ENCODE measurements at places on chromosomes 2 and 18.

DNA sequence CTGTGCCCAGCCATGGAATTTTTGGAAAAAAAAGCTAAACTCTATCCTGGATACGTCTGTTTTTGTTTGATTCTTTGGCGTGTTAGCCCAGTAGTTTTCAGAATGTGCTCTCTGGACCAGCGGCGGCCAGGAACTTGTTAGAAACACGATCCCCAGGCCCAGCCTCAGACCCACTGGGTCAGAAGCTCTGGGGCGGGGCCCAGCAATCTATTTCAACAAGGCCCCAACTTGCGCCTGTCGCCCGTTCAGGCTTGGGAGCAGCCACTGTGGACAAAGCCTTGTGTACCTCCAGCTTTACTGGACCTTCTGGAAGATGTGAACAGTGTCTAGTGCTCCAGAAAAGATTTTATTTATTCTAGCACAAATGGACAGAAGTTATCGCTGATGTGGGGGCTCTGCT is 14.3 kb downstream of the CABLES1 start:
- DNase-seq = no peak

DNA sequence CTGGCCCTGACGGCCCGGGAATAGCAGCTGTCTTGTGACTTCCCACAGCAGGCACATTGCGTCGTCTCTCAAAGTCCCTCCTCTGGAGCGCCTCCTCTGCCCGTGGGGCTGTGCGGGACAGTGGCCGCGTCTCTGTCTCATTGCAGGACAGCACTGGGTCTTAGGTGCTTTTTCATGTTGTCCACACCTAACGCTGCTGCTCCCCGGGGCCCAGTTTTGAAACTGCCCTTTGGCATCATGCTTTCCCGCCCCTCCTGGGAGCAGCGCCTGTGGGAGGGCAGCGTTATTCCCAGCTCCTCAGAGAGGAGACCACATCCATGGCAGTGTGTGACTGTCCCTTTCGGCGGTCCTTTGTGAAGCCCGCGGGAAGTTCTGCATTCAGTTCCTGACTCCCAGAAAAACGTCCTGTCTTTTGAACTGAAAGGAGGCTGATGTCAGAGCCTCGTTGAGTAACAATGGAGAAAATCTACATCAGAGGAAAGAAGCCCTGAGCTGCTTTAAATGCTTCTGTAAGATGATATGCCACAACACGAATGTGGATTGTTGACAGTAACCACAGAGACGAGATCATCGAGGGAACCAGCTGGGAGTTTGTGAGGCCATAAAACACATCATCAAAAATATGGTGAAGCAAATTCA is 226.0 kb downstream of the FAM210A start:
- no peak for DNase-seq

- no peak for DNase-seq
These were observed 72.7 kb downstream of the PLB1 start for GRCh38 chr2:28568533-28568932.

DNA sequence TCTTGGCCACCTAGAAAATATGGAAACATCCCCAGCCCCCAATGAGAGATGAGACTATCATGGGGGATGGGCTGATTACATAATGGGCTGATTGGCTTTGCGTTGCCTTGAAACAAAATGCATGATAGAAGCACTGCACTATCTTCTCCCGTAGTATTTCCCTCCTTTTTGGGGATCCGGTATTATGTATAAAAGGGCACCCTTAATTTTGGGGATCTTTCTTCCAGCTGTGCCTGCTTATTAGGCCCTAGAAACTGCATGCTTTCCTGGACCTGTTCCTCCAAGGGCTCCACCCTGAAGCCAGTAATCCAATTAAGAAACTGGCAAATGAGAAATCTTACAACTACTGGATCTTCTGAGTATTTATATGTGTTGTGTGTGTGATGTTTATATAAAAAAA is 34.9 kb upstream of the SH3RF3 start:
- DNase-seq = no peak

GRCh38 chr2:47488870-47489584 is 86.1 kb downstream of the MSH2 start:
- DNase-seq = no peak

GRCh38 chr18:26429535-26430226 is 118.7 kb downstream of the KCTD1 start:
- no peak for DNase-seq

GRCh38 chr2:115161771-115162493 is 719.5 kb downstream of the DPP10 start:
- no peak for DNase-seq

- no peak for DNase-seq
These were observed 39.0 kb downstream of the MBP start for GRCh38 chr18:77093586-77093985.
